ENCODE measurements at places on chromosomes 16 and 17. TPM values are rescaled to one million over a fixed set of nuclear protein-coding genes. Genes with fewer than 3 reads are reported as not detected.

DNA sequence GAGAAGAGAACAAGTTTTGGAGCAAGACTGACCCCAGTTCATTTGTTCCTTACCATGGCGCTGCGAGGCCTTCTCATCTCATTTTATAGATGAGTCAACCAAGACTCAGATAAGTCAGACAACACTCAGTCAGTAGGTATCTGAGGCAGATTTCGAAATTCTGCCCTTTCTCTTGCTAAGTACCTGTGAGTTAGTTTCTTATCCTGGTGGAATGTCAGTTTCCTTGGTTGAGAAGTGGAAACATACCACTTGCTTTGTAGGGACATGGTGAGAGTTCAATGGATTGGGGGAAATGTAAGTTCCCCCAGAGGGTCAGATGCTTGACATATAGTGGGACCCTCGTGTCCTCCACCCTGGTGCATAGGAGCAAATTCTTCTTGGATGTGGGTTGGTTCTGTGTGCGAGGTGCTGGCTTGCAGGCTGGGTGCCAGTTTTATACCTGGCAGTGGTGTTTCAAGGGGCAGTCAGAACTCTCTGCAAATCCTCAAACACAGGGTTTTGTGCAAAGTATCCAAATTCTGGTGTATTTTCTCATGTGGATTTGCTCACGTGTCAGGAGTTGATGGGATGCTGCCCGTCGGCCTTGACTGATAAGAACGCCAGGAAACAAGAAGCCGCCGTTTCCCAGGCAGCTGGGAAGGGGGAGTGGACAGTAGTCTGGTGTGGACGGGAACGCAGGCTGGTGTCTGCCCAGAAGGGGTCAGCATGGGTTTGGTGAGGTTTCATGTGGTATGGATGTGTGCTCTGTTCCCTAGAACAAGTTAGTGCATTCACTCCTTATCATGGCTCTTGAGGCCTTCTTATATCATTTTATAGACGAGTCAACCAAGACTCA lies 61.1 kb upstream of the CIBAR2 start:
- no peak for DNase-seq

GRCh38 chr16:77745972-77746371 lies 23.7 kb downstream of the NUDT7 start:
- no peak for DNase-seq

DNA sequence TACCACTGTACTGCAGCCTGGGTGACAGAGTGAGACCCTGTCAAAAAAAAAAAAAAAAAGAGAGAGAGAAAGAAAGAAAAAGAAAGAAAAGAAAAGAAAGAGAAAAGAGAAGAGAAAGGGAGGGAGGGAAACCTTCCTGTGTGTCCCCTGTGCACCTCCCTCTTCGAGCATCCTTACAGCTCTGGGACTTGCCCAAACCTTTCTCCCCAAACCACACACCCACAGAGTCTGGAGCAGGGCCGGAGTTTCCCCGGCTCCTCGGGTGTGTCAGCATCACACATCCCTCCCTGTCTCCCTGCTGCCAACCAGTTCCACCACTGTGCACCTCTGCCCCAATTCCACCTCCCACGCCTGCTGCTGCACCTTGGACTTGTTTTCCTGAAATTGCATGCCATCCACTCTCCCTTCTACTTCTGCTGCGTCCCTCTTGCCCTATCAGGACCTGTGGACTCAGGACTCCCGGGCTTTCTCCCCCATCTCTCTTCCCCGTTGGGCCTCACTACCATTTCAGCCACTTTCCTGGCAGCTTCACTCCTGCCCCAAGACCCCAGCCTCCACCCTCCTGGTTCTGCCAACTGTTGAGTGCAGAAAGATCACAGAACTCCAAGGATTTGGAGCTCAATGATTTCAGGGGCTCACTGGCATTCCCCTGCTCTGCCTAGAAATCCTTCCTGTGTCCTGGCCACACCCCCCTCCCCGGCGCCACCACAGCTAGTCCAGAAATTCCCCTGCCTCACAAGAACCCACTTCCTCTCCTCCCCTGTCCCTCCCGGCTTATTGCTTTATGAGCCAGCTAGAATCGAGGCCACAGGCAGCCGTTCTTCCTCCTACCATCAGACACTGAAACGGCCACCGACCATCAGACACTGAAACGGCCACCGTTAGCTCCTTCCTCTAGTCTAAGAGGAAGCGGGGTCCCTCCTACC lies 3.7 kb upstream of the CDK3 start:
- DNase-seq = no peak

The YBX2 gene
- polyA plus RNA-seq = 0.11 TPM

DNA sequence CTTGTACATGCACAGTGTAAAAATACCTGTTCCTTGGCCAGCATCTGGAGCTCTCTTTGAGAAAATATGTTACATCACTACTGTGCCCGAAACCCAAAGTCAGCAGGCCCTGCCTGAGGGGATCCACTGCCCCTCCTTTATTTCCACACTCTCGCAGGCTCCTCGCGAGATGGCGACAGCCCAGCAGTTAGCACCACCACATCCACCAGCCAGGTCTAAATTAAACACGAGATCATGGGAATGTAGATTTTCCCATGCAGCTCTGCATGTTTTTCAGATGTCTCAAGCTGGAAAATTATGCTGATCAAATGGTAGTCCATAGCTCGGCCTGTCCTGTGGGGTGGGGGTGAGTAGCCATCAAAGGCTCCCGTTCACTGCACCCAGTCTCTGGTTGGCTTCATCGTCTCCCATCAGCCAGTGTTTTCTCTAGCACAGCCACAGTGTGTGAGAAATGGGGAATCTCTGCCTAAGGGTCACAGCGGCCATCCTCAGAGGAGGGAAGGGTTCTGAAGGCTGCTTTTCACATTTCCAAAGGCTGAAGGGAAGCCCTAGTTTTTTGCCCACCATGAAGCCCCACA lies 34.7 kb downstream of the EPN2 start:
- no peak for DNase-seq

The FGF11 gene
- 0.50 TPM for polyA plus RNA-seq

DNA sequence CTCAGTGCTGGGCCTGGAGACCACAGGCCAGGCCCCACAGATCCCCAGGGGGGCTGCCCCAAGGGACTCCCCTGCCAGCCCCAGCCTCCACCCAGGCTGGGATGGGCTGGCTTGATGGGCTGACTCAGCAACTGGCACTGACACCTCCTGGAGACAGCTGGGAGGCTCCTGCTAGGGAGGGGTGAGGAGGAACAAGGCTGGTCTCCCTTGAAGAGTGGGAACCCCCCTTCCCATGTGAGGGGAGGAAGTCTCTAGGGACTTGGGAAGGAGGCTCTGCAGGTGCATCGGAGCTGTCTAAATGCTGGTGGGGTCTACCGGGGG lies 10.4 kb downstream of the NHERF1 start:
- DNase-seq = no peak

- no peak for DNase-seq
Measured at GRCh38 chr17:17175917-17176316, 30.2 kb downstream of the PLD6 start.

DNA sequence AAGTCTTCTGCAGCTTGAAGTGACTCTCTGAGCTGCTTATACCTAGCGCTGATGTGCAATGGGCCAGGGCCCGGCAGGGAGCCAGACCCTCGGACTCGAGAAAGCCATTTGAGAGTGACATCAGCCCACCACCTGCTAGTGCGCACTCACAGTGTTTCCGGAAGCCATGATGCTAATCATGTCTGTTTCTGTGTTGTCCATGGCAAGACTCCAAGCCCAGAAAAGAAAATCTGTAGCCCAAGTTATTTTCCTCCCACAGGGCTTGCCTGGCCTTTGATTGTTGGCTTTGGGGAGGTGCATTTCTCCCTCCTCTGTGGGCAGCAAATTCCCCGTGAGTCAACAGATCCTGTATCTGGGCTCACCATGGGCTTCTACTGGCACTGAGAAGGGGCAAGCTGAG lies 1.8 kb upstream of the CDRT4 start:
- DNase-seq = no peak

DNA sequence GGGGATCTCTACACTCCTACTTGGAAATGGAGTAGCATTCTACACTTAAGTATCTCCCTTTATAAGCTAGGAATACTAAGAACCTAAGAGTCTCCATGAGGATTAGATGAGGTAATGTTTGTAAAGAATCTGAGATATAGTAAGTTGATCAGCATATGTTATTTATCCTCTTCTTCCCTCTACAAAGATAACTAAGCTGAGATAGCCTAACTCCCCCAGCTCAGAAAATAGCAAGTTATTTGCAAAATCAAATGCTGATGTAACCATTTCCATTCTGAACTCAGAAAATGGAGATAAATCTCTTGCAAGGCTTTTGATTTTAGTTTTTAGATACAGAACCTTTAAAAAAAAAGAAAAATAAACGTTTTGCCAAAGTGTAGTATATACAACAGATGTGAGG lies 526.0 kb downstream of the MAF start:
- no peak for DNase-seq

- no peak for DNase-seq
Measured at GRCh38 chr16:20844588-20844987, 38.3 kb downstream of the REXO5 start.

The ZKSCAN2 gene
- polyA plus RNA-seq = 1.4 TPM

- no peak for DNase-seq
Measured at GRCh38 chr17:30599428-30600059, 122.3 kb downstream of the GOSR1 start.

- DNase-seq = no peak
Measured at GRCh38 chr17:13753154-13753553, 151.4 kb upstream of the HS3ST3A1 start.

DNA sequence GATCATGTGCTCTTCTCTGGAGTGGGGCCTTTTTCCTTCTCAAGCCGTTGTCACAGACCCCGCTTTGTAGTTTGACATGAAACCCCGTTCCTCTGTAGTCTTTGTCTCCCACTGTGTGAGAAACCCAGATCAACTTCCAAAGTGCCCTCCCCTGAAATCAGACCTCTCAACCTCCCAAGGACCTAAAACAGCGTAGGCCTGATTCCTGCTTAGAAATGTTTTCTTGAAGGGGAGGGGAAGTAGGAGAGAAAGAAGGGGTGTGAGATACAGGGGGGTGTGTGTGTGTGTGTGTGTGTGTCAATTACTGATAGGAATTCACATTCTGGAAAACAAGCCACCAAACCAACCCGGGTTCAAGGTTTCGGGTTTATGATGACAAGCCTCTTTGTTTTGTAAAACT lies 1.4 kb downstream of the UBE2O start:
- DNase-seq = no peak

- no peak for DNase-seq
Measured at GRCh38 chr16:57435838-57436237, 11.3 kb downstream of the CIAPIN1 start.

The CHST5 gene
- polyA plus RNA-seq = not detected

The C16orf96 gene
- polyA plus RNA-seq = not detected

The ASGR2 gene
- polyA plus RNA-seq = not detected

- no peak for DNase-seq
Measured at GRCh38 chr16:23027386-23027785, 121.9 kb downstream of the USP31 start.

DNA sequence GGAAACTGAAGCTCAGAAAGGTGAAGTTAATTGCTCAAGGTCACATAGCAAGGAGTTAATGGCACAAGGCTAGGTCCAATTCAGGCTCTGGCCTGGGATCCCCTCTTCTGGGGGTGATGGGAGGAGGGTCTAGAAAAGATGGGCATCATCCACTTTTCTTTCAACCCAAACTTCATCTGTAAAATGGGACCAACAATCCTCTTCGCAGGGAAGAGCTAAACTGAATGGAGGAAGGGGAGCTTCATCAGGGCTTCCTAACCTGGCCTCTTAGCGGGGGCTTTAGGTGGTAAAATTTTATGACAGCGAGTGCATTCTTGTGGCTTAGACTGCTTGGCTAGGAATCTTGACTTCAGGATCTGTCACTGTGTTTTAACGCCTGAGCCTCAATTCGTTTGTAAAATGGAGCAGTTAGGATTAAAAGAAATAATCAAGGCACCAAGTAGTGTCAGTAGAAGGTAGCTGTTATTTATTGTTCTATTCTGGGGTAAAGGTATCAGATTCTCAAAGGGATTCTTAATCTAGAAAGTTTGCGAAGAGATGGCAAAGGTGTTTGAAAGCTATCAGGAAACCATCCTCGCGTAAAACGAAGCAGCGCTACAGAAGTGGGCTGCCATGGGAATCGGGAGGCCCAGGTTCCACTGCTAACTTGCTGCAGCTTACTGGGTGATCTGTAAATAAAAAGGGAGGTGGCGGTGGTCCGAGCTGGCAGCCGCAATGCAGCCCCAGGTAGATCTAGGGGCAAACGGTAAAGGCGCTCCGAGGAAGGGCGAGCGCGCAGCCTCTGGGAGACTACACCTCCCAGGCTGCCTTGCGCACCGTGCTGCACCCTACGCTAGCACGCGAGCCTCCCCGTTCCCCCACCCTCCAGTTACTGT lies 1.5 kb upstream of the SRCAP start:
- no peak for DNase-seq

DNA sequence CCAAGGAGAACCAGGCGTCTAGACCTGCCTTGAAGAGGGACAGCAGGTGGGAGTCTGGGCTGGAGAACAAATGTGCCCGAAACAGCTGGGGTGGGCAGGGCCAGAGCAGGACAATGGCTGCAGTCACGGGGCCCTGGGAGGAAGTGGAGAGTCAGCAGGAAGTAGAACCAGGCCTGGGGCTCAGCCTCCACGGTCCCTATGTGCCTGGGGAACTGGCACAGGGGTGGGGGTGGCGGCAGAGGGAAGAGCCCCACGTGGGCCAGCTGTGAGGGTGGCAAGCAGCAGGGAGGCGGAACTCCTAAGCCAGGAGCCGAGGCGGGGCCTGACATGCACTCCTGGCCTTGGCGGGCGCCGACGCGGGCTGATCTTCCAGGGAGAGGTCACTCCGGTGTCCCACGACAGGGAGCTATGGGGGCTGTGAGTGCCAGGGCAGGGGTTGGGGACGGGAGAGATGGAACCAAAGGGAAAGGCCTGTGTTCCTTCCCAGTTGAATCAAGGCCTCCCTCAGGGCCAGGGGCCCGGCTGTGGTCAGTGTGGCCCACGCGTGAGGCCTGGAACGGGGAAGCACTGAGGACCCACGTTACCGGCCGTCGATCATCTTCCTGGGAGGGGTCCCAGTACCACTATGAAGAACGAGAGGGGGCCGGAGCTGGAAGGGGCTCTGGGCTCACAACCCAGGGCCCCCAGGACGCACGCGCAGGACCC lies 42.7 kb downstream of the TIMM22 start:
- DNase-seq = no peak

DNA sequence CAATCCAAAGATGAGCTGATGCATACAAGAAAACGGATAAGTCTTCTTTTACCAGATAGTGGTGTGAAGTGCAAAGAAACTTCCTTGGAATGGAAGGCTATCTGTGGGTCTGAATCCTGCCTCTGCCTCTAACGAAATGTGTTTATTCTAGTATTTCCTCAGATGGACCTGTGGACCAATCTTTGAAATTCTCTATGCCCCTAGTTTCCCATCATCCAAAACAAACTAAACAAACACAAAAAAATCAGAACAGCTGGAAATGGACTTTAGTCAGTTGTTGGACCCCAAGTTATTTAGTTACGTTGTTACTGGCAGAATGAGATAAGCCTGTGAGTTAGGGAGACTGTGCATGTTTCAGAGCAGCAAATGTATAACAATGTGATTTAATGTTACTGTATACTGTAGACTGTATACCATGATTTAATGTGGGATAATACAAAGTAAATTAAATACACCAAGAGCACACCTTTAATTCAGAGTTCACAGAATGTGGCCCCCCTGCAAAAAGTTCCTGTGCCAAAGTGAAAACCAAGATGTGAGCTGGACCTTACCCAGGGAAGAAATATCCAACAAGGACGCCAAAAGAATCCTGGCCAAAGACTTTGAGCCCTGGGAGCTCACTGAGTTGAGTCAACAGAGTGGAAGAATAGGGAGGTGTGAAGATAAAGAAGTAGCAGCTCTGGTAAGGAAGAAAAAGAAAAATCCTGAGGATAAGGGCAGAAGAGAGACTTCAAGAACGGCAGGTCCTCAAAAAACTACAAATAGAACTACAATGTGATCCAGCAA lies 255.2 kb downstream of the CNTNAP4 start:
- DNase-seq = no peak
